ENCODE measurements at places on chromosomes 1 and 21.

DNA sequence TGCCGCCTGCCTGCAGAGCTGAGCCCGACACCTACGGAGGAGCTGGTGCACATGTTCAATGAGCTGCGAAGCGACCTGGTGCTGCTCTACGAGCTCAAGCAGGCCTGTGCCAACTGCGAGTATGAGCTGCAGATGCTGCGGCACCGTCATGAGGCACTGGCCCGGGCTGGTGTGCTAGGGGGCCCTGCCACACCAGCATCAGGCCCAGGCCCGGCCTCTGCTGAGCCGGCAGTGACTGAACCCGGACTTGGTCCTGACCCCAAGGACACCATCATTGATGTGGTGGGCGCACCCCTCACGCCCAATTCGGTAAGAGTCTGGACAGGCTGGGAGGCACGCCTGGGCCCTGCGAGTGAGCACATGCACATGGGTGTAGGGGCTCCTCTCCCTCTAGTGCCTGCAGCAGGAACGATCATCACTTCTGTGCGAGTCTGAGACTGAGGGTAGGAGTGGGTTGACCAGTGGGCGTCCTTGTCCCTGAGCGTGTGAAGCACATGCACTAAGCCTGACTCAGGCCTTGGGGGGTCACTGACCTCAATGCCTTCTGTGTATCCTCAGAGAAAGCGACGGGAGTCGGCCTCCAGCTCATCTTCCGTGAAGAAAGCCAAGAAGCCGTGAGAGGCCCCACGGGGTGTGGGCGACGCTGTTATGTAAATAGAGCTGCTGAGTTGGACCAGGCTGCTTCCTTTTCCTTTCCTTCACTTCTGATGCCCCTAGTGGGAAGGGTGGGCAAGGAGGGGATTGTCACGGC, 6.9 kb downstream of the DMAP1 start:
- DNase-seq, result no peak

DNA sequence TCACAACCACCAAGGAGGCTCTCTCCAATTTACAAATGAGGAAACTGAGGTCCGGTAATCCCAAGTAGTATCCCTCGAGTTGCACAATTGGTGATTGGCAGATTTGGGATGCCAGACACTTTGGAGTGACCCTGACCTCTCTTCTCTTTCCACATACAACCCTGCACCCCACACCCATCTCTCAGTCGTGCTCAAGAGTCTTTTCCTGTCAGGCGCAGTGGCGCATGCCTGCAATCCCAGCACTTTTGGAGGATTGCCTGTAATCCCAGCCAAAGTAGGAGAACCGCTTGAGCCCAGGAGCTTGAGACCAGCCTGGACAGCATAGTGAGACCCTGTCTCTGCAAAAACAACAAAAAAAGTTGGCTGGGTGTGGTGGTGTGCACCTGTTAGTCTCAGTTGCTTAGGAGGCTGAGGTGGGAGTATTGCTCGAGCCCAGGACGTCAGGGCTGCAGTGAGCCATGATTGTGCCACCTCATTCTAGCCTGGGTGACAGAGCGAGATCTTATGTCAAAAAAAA, 91.1 kb upstream of the LPGAT1 start:
- DNase-seq, result no peak

DNA sequence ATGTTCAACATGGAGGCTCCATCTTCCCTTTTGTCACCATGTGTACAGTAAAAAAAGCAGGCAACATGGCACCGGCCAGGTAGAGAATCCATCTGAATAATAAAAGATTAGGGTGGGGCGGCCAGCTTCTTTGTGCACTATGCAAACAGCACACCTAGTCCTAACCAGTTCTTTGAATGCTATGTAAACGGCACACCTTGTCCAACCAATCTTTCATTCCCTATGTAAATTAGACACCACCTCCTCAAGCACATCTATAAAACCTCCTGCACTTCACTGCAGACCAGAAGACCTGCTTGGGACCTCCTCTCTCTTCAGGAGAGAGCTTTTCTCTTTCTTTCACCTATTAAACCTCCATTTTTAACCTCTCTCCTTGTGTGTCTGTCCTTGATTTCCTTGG, 28.2 kb downstream of the TFB2M start:
- DNase-seq, result no peak

DNA sequence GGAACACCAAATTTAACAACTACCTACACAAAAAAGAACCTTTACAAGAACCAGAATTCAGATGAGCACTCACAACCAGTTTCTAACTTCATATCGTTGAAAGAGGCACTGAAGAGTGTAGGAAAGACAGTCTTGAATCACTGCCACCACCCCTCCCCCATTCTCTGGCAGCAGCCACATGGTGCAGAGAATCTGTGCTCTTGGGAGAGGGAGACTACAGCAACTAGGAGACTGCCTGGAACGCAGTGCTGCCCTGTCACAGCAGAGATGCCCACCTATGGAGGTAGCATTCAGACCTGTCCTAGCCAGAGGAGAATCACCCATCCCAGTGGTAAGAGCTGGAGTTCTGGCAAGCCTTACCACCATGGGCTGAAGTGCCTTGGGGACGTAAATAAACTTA, 7.3 kb downstream of the CCN1 start:
- DNase-seq, result no peak

GRCh38 chr1:151516031-151516511, 4.9 kb downstream of the CGN start:
- no peak for DNase-seq

- DNase-seq, result no peak
Measured at GRCh38 chr1:173917635-173918493, 737 bp upstream of the SERPINC1 start.

DNA sequence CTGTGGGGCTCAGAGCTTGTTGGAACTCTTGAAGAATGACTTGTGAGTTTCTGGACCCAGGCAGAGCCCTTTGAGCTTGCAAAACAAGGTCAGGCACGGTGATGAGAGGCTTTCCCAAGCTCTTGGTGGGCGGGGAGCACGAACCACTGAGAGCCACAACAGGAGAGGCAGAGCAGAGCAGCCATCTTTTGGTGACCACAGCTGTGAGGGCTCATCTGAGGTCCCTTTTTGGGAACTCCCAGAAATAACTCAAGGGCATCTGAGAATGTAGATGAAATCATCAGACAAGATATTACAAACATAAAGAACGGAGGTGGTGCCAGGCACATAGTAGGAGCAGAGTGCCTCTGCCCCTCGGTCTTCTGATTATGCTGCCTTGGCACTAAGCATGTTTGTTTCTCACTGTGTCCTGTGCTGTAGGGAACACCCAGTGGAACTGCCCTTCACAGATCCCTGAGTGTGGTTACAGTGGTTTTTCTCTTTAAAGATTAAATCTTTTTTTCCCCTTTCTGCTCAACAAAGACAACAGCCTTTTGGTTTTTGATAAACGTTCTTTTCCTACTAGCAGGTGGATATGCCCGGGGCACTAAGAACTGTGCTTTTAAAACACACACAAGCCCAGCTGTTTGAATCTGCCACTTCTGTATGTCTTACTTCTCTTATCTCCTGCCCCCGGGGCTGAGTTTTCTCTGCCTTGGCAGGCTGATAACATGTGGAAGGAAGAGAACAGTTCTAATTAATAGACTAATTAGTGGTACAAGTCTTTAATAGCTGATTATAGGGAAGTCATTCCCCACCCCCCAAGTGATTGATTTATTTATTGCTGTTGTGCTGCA, 37.7 kb downstream of the CD34 start:
- no peak for DNase-seq

- DNase-seq, result peak; percentile 41
Measured at GRCh38 chr1:153352523-153352922, 3.9 kb upstream of the PGLYRP4 start.

- no peak for DNase-seq
Measured at GRCh38 chr1:184971522-184972265, 2.6 kb downstream of the NIBAN1 start.

DNA sequence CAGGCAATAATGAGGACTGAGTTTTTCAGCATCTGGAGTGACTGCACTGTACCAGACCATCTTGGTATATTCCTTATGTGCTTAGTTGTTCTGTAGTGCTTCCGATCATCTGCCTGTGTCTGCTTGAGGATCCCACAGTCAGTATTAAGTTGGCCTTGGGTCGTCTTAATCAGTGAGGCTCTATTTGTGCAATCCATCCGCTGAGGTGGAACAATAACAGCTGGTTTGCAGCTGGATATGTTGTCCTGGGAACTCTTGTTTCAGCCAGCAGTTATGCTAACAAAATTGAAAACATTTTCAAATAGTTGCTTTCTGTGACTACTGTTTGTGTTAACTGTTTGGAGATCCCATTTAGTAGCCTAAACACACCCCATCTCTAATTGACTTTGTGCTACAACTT, 73.7 kb downstream of the LAMC1 start:
- no peak for DNase-seq

DNA sequence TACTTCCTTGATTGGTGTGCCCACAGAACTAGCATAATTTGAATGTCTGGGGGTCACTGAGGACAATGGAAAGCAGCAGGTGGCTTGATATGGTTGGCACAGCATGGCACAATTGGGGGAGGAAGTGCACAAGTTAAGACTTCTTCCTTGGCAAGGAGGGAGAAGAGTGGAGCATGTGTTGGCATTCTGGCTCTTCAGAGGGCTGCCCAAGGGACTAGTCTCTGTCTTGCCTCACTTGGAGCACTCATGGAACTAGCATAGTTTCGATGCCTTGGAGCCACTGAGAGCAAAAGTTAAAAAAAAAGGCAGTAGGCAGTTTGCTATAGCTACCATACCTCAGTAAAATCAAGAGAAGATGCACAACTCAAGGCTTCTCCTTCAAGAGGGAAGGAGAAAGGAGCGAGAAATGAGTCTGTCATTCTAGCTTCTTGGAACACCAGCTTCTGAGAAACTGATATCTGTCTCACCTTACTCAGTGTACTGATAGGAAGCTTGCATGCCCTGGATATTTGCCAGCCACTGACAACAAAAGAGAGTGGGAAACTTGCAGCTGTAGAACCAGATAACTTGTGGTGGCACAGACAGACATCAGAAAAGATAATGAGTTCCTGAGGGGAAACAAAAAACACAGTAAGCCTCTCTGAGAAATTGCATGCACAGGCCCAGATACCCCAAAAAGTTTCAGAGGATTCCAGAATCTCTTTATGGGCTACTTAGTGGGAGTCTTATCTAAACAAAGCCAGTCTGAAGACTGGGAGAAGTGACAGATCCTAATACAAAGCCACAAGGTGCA, 207.5 kb upstream of the SAMSN1 start:
- DNase-seq, result no peak

GRCh38 chr21:45330075-45330781, 42.5 kb upstream of the POFUT2 start:
- DNase-seq, result no peak

DNA sequence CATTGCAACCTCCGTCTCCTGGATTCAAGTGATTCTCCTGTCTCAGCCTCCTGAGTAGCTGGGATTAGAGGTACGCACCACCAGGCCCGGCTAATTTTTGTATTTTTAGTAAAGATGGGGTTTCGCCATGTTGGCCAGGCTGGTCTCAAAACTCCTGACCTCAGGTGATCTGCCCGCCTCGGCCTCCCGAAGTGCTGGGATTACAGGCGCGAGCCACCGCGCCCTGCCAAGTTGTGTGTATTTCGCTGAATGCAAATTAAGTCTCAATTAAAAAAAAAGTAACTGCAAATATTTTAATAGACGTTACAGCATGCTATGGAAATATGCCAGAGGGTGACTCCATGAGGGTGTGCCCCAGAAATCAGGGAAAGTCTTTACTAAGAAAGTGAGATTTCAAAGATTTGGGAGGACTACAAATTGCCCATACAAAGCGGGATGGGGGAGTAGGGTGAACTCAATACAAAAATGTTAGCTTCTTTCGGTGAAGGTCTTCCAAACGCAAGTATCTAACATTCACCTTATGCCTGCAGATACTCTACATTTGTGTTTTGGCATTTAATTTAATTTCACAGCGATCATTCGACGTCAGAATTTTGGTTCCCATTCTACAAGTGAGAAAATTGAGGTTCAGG, 85.6 kb downstream of the NKAIN1 start:
- DNase-seq, result no peak

DNA sequence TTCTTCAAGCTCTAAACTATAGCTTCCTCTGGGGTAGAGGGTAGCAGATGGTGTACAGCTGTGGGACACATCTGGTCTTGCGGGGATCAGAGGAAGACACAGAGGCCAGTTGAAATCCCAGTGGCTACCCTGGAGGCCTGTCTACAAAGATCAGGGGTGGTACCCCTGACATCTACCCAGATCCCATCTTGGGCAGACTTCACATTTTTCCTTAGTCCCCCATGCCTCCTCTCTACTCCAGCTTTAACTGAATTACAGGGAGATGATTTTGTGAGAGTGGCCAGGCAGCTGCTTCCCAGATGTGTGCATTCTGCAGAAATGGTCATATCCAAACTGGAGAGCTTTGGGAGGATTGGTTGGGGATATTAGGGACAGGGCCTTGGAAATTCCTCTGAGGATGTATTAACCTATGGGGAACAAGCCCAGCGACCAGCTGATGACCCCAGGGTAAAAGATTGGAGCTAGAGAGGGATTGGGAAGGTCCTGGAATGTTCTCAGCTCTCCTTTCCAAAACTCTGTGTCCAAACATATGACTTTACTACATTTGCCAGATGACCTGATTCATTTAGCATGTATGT, 9.6 kb upstream of the CD34 start:
- DNase-seq, result no peak

DNA sequence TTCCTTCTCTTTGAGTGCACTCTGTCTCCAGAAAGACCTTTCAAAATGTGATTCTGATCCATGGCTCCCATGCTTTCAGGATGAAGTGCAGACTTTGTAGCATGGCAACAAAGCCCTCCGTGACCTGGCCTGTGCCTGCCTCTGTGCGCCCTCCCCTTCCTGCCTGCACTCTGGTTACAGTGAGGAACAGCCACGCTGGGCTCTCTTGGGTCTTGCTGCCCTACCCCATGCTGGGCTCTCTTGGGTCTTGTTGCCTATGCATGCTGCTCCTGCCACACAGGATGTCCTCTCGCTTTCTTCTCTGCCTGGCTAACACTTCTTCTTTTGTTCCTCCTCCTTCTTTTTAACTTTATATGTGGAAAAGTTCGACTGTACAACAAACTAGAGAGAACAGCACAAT, 28.0 kb downstream of the LMOD1 start:
- DNase-seq, result no peak

DNA sequence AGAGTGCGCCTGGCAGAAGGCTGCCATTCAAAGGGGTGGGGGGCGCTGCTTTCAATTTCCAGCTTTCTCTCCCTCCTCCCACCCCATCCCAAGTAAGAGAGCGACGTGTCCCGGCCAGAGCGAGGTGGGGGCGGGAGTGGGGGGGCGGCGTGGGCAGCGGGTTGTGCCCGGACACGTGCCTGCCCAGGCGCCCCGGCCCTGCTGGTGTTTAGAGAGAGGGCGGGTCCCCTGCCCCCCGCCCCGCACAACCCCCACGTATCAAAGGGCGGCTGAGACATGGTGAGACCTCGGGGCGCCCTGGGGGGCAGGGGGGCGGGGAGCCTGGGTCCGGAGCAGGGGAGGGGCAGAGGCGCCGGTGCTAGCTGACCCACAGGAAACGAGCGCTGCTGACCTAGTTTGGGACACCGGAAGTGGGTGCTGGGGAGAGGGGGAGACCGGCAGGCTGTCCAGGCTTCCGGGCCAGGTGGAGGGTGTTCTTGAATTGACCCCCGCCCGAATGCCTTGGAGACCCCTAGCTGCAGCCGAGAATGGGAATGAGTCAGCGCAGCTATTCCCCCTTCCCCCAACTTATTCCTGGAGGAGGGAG, 1.3 kb downstream of the ZBTB7B start:
- DNase-seq, result no peak

All from activated CD4-positive, alpha-beta T cell treated with anti-CD3 and anti-CD28 coated beads for 1 hour (primary cell).